ENCODE measurements at places on chromosomes 12 and 14.
A peak's percentile ranks its signal among the peaks of the same experiment; 100 is the strongest.

- no peak for DNase-seq
Measured at GRCh38 chr12:123705935-123706334, 6.2 kb upstream of the ATP6V0A2 start.

GRCh38 chr12:93763746-93764147, 86.6 kb downstream of the CRADD start:
- DNase-seq = no peak

- no peak for DNase-seq
Measured at GRCh38 chr12:50918584-50919316, 33.6 kb upstream of the HIGD1C start.

DNA sequence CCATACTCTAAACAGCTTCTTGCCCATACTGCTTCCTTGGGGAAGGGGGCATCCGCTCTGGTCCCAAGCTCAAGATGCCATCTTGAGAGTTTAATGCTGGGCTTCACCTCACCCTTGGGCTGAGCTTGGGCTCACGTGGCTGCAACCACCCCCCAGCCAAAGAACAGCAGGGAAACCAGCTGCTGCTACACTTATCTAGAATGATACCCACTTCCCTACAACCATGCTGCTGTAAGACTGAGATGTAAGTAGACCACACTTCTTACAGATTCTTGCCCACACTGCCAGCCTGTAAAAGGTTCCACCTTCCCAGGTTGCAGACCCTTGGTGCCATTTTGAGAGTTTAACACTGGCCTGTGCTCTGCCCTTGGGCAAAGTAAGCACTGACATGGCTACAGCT, 9.7 kb downstream of the CTSG start:
- no peak for DNase-seq

DNA sequence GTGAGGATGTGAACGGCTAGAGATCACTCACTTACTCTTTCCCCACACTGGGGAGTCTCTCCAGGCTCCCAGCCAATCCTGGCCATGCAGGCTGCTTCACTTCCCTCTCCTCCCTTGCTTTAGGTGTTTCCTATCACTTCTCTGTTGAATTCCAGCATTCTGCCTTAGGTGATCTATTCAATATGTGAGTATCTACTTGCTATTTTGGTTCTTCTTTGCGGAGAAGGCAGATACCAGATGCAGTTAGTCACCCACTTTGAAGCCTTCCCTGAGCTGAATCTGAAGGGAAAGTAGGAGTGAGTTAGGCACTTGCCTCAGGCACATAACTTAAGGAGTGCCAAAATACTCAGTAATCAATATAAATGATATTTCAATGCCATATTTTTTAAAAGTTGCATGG, 36.0 kb upstream of the FAR2 start:
- DNase-seq = peak; percentile 2

DNA sequence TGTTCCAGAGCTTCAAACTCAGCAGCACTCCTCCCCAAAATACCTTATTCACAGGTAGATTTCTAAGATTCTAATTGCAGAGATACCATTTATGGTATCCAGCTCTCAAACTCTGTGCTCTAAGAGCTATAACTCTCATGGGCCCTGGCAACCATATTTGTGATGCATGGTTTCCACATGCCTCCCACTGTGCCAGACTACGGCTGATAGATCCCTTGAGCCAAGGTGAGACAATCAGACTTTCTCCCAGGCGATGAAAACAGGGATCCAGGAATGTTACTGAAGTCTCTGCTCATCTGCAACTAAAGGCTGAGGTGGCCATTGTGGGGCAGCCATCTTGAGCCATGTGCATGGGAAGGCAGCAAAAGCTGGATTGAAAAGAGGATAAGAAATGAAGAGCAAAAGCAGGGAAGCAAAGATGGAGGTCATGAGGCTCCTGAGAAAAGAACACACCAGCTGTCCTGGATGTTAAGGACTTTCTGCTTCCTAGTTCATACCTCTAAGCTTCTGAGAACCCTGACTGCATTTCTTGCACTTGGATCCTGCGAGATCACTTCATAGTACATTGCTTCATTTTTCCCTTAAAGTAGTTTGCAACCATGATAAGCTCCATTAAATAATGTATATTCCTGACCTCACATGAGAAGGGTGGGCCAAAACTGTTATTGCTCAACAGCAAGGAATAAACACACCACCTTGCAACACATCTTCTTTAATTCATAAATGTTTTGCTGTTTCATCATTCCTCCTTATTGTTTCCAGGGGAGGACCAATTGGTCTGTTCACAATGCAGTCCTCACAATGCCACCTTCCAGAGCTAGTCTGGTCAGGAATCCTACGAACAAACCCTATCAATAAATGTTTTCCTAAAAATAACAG, 5.4 kb downstream of the EGLN3 start:
- no peak for DNase-seq

- no peak for DNase-seq
Measured at GRCh38 chr14:67079846-67080245, 109.4 kb upstream of the GARIN2 start.

DNA sequence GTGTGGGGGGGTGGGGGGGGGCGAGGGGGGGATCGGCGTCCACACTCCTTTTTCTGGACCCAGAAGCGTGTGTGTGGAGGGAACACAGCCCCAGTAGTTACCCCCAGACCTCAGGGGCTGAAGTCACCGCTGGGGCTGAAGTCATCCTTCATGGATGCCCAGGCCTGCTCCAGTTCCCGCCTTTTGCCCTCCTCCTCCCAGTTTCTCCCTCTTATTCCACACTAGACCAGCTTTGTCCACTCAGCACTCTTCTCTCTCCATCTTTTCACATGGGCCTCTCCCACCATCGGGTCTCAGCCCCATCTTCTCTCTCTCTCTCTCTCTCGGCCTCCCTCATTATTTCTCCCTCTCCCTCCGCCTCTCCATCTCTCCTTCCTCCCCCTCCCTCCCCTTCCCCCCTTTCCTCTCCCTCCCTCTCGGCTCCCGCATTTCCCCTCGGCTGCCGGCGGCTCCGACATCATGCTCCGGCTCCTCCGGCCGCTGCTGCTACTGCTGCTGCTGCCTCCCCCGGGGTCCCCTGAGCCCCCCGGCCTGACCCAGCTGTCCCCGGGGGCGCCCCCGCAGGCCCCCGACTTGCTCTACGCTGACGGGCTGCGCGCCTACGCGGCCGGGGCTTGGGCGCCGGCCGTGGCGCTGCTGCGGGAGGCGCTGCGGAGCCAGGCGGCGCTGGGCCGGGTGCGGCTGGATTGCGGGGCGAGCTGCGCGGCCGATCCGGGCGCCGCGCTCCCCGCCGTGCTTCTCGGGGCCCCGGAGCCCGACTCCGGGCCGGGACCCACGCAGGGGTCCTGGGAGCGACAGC, at the start of gene P3H3:
P3H3 (plus strand) TSS at position 426 of the 799 bp plus-strand sequence; CDS start at position 460, 34 bp downstream.
- DNase-seq = no peak

GRCh38 chr14:56678838-56679237, 99.2 kb downstream of the TMEM260 start:
- DNase-seq = no peak

Measured in HFF-Myc (cell line).